ENCODE measurements at places on chromosomes 11 and 22.

- DNase-seq: no peak
Observed at GRCh38 chr11:2951231-2952110, 22.3 kb upstream of the PHLDA2 start.

DNA sequence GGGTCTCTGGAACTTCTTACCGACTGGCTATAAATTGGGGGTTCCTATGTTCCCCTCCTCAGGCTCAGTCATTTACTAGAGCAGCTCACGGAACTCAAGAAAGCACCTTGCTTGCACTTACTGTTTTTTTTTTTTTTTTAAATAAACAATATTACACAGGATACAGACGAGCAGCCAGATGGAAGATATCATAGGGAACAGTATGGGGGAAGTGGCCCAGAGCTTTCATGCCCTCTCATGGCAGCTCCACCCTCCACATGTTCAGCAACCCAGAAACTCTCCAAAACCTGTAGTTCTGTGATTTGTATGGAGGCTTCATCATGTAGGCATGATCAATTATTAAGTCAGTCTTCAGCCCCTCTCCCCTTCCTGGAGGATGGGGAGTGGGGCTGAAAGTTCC is 7.5 kb downstream of the UVRAG start:
- DNase-seq: no peak

GRCh38 chr11:83599066-83599465 is 312.9 kb upstream of the CCDC90B start:
- DNase-seq: no peak

- no peak for DNase-seq
Observed at GRCh38 chr22:49956418-49956770, 4.2 kb upstream of the PIM3 start.

DNA sequence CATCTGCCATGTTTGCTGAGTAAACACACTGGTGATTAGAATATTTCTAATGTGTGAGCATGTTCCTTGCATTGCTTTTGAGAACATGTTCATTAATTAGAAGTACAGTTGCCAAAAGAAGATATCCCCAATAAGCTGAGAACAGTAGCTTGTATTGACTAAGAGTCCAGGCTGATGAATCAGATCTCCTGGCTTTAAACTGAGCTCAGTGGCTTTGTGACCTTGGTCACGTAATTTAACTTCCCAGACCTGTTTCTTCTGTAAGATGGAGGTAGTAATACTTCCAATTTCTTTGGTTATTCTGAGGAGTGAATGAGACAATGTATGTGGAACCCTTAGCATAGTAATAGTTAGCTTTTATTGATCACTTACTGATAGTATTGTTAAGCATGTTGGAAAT is 61.9 kb downstream of the CYB5R2 start:
- no peak for DNase-seq

DNA sequence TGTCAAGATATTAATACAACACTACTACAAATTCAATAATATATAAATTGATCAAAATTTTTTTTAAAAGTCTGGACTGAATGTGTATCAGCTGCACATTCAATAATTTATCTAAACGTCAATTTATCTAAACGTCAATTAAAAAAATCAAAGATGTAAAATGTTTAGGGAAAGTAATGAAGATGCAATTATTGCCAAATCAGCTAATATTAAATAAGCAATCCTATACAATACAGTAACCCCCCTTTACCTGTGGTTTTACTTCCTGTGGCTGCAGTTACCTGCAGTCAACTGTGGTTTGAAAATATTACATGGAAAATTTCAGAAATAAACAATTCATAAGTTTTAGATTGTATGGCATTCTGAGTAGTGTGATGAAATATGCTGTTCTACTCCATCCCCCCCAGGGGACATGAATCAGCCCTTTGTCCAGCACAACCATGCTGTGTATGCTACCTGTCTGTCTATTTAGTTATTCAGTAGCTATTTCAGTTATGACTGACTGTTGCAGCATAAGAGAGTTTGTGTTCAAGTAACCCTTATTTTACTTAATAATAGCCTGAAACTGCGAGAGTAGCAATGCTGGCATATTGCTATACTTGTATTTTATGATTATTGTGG is 72.2 kb downstream of the CWF19L2 start:
- no peak for DNase-seq
